ENCODE measurements at places on chromosomes 7 and 10. TPM values are rescaled to one million over a fixed set of nuclear protein-coding genes. Genes with fewer than 3 reads are reported as not detected.

CHST3 gene
- total RNA-seq = 32.3 TPM

DNA sequence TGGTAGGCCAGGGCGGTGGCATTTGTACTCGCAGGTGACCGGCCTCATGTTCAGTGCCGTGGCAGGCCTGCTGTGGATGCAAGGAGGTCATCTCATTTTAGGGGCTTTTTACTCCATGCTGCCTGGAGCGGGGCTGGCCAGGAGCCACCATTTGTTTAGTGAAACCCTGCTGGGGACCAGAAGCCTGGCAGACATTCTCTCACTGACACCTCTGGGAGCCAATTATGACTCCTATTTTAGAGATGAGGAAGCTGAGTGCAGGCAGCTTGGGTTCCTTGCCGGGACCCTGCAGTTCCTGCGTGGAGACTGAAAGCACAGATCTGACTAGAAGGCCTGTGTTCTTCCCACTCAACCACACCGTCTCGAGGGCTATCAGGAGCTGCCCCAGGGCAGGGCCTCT, 186.6 kb downstream of the FANK1 start:
- DNase-seq = no peak

DNA sequence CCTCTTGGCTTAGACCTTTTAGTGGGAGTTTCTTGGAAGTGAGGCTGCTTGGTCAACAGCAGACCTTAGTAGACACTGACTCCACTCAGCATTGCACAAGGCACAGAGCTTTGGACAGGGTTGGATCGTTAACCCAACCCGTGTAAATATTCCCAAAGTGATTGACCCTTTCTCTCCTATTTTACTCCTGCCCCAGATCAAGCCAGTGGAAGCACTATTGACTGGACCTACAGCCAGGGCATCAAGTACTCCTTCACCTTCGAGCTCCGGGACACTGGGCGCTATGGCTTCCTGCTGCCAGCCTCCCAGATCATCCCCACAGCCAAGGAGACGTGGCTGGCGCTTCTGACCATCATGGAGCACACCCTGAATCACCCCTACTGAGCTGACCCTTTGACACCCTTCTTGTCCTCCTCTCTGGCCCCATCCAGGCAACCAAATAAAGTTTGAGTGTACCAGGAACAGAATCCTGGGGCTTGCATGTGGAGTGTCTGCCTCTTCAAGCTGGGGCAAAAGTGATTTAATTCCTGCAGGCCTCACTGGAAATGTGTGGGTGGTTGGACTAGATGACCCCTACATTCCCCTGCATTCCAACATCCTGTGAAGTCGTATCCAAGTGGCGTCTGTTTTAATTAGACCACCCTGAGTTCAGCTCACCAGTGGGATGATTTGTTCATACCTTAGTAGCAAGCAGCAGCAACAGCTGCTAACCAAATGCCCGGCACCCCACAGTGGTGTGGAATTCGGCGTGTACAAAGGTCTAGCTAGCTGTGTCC, 7.5 kb downstream of the CPA1 start:
- DNase-seq = peak; percentile 46

DNA sequence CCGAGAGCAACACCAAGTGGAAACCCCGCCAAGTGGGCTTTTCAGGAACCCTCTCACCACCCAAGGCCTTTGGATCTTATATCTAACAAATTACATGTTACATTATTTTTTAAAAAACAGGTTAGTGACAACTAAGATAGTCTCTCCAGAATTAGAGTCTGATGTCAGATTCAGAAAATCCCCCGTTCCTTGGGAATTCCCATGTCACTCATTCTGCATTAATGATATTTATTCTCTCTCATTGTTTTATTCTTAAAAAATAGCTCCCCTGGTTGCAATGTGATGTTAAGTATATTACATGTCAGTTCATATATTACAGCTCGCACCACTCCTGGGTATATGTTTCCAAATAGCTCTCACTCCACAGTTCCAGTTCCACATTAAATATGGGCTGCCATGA, 81.8 kb downstream of the WNT2 start:
- no peak for DNase-seq

- DNase-seq = no peak
Observed at GRCh38 chr10:86287966-86288579, 78.5 kb downstream of the GRID1 start.

- peak; percentile 84 for DNase-seq
Observed at GRCh38 chr10:17981766-17982380, 30.2 kb downstream of the SLC39A12 start.

RPEL1 gene
- 0.25 TPM for total RNA-seq

RNF148 gene
- not detected for total RNA-seq

- no peak for DNase-seq
Observed at GRCh38 chr7:151218170-151218569, 7.9 kb upstream of the H2BK1 start.
